Dermis microvascular lymphatic vessel endothelial cell (primary cell): ENCODE measurements at places on chromosomes 4 and X. TPM values are rescaled to one million over a fixed set of nuclear protein-coding genes. Genes with fewer than 3 reads are reported as not detected.

GRCh38 chr4:55439023-55439422 lies 43.3 kb downstream of the TMEM165 start:
- DNase-seq: no peak

GAGE12E gene
- not detected in 2 replicates for total RNA-seq

DNA sequence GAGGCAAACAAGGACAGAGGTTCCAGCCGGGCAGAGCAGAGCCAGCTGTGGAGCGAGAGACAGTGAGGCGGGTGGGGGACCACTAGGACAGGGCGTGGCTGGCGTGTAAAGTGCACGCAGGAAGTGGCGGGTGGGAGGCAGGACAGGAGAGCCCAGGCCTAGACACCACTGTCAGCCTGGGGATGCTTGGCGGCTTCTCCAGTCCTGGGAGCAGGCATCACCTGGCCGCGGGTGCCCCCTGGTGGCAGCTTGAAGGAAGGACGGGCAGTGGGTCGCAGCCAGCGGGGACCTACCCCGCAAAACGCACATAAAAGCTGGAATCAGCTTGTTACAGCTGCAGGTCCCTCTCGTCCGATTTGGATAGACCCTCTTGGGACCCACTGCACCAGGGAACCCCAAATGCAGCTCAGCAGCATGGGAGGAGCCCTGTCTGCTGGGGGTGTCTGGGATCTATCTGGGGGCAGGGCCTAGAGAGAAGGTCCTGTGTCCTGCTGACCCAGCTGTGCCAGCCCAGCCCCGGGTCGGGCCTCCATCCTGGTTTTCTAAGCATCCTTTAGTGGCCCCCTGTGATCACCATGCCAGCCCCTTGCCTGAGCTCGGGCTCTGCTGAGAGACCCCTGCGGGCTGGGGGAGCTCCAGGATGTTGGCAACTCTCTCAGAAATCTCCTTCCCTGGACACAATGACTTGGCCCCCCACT lies 57.7 kb downstream of the WFS1 start:
- peak; percentile 43 for DNase-seq

RPS6KA6 gene
- total RNA-seq: 0.51 and 0.63 TPM in 2 replicates

DNA sequence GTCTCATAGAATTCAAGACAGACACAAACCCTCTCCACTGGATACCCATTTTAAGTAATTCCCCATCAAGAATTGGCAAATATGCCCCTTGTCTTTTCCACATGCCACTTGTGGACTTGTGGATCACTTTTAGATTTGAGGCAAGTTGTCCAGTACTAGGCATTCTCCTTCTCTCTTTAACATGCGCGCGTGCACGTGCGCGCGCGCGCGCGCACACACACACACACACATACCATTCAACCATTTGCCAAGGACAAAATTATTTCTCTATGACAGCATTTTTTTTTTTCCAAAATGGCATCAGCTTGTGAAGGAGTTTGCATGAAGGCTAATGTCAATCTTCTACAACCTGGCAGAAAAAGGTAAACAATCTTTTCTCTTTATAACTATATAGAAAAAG lies 1325.7 kb upstream of the IGFBP7 start:
- no peak for DNase-seq

- DNase-seq: no peak
Measured at GRCh38 chr4:95268819-95269565, 279.8 kb downstream of the UNC5C start.

CRMP1 gene
- total RNA-seq: 0.13 and 1.5 TPM in 2 replicates

DNA sequence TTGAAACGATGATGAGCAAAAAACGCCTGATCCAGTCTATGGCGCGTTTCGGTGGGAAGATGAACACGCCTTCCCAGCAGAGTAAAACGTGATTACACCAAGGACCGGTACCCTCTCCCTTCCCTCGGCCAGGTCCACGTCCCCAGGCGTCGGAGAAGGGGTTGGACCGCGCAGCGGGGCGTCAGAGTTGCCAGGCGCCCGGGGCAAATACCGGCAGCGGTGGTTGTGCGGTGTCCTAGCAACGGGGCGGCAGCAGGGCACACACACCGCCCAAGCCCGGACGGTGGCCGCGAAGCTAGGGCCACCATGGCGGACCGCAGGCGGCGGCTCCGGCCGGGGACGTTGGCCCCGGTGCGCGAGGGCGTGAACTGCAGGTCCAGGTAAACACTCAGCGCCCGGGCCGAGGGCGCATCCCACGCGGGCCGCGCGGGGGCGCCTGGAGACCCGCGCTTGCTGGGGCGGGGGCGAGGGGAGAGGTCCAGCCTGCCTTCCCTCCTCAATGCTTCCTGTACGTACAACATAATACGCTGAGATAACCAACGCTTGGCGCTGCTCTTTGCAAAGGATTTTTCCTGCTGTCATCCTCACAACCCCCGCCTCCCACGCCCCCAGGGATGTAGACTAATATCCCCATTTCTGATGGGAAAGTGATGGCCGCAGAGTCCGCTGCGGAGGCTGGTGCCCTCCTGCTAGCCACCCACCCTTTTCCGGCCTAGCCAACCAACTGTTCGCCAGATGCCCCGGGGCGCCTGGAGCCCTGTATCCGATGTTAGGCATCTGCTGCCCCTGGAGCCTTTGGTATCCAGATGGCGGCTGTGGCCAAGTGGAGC lies at the start of gene FAM47E:
FAM47E (plus strand) TSS at position 281 of the 830 bp plus-strand sequence; CDS start at position 307, 26 bp downstream.
- peak; percentile 58 for DNase-seq

DNA sequence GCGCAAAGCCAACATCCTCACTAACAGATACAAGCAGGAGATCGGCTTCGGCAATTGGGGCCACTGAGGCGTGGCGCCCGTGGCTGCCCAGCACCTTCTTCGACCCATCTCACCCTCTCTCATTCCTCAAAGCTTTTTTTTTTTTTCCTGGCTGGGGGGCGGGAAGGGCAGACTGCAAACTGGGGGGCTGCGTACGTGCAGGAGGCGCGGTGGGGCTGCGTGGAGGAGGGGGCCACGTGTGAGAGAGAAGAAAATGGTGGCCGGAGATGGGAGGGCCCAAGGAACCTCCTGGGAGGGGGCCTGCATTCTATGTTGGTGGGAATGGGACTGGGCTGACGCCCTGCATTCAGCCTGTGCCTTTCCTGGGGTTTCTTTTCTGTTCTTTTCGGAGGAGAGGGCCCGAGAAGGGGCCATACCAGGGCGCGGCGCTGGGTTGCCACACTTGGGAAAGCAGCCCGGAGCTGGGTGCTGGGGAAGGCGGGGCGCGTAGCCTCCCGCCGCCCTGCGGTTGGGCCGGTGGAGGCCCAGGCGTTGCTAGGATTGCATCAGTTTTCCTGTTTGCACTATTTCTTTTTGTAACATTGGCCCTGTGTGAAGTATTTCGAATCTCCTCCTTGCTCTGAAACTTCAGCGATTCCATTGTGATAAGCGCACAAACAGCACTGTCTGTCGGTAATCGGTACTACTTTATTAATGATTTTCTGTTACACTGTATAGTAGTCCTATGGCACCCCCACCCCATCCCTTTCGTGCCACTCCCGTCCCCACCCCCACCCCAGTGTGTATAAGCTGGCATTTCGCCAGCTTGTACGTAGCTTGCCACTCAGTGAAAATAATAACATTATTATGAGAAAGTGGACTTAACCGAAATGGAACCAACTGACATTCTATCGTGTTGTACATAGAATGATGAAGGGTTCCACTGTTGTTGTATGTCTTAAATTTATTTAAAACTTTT lies 4.5 kb downstream of the MID1IP1 start:
- peak; percentile 74 for DNase-seq

BCAP31 gene
- 341 and 362 TPM in 2 replicates for total RNA-seq

GRCh38 chr4:46389301-46389775 lies 590 bp downstream of the GABRA2 start:
- no peak for DNase-seq

DNA sequence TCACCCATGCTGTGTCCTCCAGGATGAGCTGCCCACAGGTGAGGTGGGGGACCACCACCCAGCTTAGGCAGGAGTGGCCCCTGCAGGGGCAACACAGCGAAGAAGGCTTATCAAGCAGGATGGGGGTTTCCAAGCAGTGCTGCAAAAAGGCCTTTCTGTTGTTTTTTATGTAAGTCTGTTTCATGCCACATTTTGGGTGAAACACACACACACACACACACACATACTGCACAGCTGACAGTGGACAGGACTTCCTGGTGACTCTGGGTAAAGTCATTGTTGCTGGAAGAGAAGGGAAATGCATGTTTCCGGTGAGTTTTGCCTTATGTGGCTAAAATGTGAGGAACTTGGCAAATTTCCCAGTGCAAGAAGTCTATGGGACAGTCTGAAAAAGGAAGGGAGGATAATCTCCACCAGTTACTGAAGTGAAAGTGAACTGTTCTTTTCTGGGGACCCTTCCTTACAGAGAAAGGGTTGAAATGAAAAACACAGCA lies 119.2 kb downstream of the IRF2 start:
- DNase-seq: peak; percentile 99

ADH7 gene
- total RNA-seq: 0.13 TPM in 1 of 2 replicates, not detected in the other

DNA sequence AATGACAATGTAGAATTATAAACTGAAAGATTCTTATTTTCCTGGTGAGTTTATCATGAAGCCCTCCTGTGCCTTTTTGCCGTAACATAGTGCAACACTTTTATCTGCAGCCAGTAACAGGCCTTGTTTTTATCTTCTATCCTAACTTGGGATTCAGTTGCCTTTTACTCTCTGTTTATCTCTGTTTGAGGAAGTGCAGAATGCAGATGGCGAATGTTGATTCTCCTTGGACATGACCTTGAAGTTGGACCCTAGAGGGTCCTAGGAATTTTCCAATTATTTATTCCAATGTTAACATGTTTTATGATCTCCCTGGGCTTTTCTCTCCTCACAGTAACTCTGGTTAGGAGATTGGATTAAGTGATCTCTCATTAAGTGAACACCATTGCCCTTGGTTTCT lies 165.0 kb downstream of the FMR1NB start:
- DNase-seq: no peak

- DNase-seq: peak; percentile 2
Measured at GRCh38 chr4:42501624-42502401, 104.5 kb downstream of the SHISA3 start.

GRCh38 chr4:20456407-20456806 lies 204.7 kb downstream of the SLIT2 start:
- peak; percentile 30 for DNase-seq

DNA sequence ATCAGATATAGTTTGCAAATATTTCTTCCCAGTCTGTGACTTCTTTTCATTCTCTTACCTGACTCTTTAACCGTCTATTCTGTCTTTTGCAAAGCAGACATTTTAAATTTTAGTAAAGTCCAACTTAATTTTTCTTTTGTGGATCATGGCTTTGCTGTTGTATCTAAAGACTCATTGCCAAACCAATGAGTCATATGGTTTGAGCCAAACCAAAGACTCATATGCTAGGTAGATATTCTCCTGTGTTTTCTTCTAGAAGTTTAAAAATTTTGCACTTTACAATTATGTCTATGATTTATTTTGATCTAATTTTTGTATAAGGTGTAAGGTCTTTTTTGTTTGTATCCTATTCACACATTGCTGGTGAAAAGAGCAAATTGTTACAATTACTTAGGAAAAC lies 446.8 kb downstream of the ANKRD50 start:
- no peak for DNase-seq

DNA sequence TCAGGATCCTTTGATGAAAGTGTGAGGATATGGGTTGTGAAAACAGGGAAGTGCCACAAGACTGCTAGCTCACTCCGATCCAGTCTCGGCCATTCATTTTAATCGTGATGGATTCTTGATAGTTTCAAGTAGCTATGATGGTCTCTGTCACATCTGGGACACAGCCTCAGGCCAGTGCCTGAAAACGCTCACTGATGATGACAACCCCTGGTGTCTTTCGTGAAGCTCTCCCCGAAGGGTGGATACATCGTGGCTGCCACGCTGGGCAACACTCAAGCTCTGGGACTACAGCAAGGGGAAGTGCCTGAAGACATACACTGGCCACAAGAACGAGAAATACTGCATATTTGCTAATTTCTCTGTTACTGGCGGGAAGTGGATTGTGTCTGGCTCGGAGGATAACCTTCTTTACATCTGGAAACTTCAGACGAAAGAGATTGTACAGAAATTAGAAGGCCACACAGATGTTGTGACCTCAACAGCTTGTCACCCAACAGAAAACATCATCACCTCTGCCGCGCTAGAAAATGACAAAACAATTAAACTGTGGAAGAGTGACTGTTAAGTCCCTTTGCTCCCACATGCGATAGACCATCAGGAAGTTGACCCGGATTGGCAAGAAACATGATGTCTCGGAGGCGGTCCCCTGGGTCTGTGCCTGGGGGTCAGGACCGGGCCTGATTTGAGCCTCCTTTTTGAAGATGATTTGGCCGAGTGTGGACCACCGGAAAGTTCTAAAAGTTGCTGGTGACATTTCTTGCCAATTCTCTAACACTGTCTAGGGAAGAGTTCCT lies 22.2 kb downstream of the LIAS start:
- DNase-seq: no peak

PABPC1L2B gene
- not detected in 2 replicates for total RNA-seq

- peak; percentile 49 for DNase-seq
Measured at GRCh38 chr4:183098019-183098722, 886 bp upstream of the WWC2 start.

HMGB2 gene
- 46.3 and 101 TPM in 2 replicates for total RNA-seq

DNA sequence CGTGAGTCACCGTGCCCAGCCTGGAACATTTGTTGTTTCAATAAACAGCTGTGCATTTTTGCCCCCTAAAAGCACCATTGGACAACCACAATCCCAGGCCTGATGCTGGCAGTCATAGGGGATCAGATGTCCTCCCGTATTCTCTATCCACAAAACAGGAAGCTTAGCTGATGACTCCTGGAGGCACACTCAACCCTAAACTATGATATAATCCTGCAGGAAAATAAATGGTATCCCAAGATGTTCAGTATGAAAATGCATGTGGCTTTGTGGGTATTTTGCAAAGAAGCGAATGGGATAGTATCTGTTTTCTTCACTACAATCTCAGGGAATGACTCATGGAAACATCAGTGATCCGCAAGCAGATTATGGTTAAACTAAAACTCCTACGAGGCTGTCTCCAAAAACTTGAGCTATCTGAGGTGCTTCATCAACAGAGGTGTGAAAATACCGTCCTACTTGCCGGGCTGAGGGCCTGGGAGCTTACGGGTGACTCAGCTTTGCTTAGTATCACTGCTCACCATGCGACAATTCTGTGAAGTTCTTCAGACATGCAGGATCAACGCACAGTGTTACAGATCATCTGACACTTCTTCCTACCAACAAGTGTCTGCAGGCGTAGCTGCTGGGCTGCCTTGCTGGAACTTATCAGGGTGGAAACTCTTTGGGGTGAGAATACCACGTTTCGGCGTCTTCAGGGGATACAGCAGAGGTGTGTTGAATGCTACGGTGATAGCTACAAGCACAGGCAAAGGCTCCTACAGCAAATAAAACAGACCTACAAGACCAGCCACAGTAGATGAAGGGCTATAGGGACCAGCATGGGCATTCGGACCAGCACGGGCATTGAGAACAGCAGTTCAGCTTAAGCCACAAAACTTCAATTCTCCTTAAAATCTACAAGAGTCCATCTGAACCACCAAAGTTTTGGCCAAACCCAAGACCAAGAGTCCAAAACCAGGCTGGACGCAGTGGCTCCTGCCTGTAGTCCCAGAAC lies 148.5 kb downstream of the DHRSX start:
- peak; percentile 69 for DNase-seq

DNA sequence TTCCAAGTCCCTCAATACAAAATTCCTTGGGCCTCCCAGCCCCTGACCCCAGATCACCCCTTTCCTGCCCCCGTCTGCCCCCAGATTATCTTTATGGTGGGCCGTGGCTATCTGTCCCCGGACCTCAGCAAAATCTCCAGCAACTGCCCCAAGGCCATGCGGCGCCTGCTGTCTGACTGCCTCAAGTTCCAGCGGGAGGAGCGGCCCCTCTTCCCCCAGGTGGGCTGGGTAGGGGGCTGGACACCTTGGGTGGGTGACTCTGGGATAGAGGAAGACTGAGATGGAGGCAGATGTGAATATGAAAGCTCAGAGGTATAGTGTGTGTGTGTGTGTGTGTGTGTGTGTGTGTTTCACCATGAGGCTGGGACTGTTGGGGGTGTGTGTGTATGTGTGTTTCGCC lies 9.8 kb downstream of the ARAF start:
- DNase-seq: no peak

CSN2 gene
- not detected in 2 replicates for total RNA-seq

GRCh38 chr4:174775366-174775765 lies 53.7 kb downstream of the GLRA3 start:
- DNase-seq: no peak
